Foreskin fibroblast (primary cell): ENCODE measurements at places on chromosomes 2 and 18.

- DNase-seq, result peak; percentile 78
Observed at GRCh38 chr2:117943013-117943672, 70.7 kb downstream of the CCDC93 start.

GRCh38 chr2:22950431-22950830 lies 434.5 kb upstream of the KLHL29 start:
- DNase-seq, result no peak

- DNase-seq, result peak; percentile 91
Observed at GRCh38 chr2:217370391-217370790, 510.5 kb upstream of the TNP1 start.

DNA sequence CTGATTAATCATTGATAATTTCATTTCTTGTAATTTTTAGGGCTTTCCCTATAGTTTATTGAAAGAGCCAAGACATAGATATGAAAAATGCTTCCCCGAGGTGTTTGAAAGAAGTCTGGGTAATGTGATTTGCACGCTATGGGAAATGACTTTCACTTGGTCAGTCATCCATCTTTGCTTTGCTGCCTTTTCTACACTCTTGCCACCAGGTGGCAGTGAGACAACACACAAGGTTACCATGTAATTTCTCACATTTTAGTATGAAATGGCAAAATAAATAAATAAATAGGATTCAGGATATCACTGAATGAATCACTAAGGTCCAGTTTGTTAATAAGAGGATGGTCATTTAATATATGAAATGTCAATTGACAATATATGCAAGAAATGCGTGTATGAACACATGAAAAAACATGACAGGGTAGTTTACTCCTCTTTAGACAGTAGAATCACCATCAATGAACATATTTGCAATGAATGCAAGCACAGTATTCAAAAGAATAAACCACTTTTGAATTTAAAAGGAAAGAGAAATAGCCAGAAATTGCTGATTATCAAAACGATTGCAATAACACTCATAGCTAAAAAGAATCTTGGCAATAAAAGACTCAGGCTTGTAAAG lies 52.2 kb upstream of the KCNH7 start:
- peak; percentile 39 for DNase-seq

DNA sequence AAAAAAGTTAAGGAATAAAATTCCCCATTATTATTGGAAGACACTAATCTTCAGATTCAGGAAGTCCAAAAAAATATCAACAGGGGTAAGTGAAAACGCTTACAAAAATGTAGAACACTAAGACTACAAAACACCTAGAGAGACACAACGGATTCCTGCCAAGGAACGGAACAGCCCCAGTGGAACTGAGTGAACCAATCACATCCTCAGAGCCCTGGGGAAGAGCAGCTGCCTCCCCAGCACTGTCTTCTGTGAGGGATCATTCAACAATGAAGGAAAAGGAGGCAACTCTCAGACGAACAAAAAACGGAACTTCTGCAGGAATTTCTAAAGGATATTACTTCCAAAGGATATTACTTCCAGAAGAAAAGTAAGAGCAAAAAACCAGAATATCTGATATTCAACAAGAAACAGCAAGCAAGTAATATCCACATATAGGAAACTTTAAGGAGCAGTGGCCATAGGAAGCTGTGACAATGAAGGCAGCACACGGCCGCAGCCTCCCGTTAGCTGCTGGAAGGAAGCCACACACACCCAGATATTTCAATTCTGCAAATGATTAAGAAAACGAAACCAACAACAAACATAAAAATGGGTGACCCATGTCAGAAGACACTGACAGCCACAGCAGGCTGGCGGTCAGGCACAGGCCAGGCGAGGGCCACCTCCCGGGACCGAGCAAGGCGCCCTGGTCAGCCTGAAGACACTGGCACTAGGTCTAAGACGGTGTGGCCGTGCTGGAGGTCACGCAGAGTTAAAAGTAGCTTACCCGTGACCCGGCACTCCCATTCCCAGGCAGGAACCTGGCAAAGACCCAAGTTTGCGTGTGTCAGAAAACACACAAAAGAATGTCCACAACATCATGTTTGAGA lies 81.8 kb downstream of the HDAC4 start:
- DNase-seq, result peak; percentile 52

DNA sequence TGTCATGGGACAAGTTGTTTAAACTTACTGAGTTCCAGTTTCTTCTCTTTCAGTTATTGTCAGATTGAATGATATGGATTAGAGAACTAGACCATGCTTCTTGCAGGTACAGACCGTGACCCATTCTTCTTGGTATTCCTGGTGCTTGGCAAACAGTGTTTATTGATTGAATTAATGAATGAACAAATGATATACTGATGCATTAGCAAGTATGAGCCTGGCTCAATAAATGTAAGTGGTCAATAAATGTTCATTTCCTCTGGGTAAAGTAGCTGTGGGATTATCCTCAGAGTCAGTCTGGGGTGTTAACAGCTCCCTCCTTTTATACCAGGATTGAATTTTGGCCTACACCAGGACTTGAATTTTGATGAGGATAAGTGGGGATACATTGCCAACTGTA lies 160.2 kb downstream of the ZEB2 start:
- DNase-seq, result no peak
